ENCODE measurements at places on chromosomes 11 and 22.

- DNase-seq: no peak
These were observed 38.5 kb downstream of the SHANK2 start for GRCh38 chr11:71213696-71214552.

GRCh38 chr11:12448131-12448939 is 71.0 kb downstream of the PARVA start:
- DNase-seq: no peak

GRCh38 chr22:50436841-50437341 is 37.9 kb downstream of the SBF1 start:
- no peak for DNase-seq

DNA sequence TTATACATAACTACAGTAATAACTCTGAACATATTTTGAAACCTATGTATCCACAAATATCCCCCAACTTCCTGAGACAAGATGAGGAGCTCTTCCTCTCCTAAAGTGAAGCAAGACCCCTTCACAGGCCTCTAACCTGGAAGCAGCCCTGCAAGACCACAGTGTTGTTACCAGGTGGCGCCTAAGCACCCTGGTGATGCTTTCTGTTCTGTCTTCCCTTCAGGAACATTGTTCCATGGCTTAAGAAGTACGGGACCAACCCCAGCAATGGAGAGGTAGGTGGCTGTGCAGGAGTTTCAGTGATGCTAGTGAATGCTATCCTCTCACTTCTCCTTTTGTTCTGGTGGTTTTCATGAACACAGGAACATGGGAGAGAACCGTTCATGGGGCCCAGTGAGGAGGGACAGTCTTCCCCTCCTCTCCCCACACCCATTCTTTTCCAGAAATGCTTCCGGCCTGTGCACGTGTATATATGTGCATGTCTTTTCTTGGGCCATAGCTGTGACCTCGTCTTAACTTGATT is 6.4 kb downstream of the PPIL2 start:
- no peak for DNase-seq

Data from suppressor macrophage (primary cell).